Activated CD8-positive, alpha-beta T cell treated with anti-CD3 and anti-CD28 coated beads, Interleukin-2, amount 10 ng/mL, durations not matched to agents 7 days and 5 days (primary cell): ENCODE measurements at places on chromosomes 1 and 21. TPM values are rescaled to one million over a fixed set of nuclear protein-coding genes. Genes with fewer than 3 reads are reported as not detected.
A peak's percentile ranks its signal among the peaks of the same experiment; 100 is the strongest.

The SEMA4A gene
- total RNA-seq: 17.8 TPM

The RNU1-1 gene
- 2,232 TPM for total RNA-seq

The RGS16 gene
- 0.63 TPM for total RNA-seq

The MTARC1 gene
- total RNA-seq: not detected

The VASH2 gene
- total RNA-seq: 0.16 TPM

The SLC5A9 gene
- not detected for total RNA-seq

The DDR2 gene
- 0.08 TPM for total RNA-seq

DNA sequence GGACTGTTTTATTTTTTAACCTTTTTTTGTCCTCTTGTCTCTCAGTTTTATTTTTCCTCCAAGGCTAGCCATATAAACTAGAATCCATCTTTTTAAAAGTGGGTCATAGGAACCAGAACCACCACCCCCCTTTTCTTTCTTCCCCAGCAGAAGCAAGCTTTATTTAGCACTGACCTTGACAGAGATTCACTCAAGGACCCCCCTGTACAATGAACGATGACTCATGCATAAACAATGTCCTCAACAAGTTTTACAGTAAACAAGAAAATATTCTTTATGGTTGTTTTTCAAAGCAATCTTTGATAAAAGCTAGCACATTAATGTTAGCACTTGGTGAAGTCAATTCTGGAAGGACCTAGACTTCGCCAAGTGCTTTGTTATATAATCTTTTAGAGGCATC lies 14.1 kb downstream of the PKN2 start:
- DNase-seq: no peak

DNA sequence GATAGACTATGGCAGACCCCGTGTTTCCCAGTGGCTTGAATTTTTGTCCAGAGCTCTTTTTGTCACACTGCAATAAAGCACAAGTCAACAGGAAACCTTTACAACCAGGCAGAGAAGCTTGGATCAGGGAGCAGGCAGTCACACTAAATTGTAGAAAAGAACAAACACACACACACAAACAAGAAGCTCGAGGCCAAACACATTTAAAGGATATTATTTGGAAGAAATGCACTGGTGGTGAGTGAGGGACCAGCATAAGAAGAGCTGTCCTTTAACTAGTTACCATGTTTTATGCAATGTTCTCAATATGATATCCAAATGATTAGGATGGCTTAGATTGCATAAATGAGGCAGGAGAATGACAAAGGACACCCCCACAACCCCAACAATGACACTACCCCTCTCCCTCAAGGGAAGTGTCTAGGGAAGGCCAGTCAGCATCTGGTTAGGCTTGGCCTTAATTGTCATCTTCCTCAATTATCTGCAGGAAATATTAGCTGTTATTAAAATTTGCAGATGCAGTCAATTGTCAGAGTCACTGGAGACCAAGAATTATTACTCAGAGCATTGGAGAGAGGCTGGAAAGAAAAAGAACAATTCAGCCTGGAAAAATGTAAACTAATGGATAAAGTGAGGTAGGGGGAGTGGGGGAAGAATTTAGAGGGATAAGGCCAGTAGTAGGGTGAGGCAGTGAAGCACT lies 35.3 kb downstream of the DDR2 start:
- no peak for DNase-seq

DNA sequence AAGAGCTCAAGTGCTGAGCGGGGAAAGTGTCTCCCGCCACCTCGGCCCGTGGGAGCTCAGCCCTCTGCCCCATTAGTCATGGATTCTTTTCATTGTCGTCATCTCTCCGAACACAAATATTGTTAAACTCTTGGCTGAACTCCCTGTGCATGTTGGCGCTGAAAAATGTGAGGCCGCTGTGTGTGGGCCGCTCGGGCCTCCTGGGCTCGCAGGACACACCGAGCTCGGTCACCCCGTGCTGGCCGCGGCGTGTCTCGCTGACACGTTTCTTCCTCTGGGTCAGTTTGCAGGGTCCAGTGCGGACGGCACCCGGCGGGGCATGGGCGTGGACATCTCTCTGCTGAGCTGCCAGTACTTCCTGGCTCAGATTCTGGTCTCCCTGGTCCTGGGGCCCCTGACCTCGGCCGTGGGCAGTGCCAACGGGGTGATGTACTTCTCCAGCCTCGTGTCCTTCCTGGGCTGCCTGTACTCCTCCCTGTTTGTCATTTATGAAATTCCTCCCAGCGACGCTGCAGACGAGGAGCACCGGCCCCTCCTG lies 25.6 kb downstream of the SLC45A1 start:
- no peak for DNase-seq

DNA sequence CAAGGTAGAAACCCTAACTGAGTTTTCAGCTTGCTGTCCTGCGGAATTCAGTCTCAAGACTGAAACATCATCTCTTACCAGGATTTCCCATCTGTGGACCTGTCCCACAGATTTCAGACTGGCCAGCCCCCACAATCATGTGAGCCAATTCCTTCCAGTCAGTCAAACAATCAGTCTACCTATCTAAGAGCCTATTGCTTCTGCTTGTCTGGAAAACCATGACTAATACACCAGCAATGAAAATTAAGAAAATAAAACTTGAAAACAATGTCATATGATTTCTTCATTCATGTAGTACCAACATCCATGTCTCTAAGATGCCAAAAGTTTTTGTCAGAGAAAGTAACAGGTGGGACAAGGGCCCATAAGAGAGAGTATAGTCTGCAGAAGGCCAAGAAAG lies 57.6 kb upstream of the CRB1 start:
- no peak for DNase-seq

DNA sequence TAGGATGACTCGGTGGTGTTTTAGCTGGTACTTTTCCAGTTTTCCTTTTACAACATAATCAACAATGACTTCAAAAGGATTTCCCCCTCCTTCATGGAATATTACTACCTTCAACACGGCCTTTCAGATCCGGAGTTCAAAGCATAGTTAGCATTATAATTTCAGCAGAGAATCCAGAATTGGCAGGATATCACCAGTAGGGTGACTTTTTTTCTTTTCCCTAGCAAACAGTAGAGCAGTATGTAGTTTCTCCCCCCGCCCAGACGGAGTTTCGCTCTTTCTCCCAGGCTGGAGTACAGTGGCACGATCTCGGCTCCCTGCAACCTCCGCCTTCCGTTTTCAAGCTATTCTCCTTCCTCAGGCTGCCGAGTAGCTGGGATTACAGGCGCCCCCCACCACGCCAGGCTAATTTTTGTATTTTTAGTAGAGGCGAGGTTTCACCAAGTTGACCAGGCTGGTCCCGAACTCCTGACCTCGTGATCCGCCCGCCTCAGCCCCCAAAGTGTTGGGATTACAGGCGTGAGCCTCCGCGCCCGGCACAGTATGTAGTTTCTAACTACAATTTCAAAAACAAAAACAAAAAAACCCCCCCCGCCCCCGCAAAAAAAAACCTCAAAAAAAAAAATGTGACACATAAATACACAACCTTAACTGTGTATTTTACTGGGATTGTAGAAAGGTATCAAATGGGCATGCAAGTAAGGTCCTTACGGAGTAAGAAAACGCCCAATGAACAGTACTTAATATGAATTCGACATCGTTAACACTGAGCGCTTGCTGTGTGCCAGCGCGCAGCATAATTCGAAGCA lies 1.5 kb upstream of the COX20 start:
- peak; percentile 56 for DNase-seq

DNA sequence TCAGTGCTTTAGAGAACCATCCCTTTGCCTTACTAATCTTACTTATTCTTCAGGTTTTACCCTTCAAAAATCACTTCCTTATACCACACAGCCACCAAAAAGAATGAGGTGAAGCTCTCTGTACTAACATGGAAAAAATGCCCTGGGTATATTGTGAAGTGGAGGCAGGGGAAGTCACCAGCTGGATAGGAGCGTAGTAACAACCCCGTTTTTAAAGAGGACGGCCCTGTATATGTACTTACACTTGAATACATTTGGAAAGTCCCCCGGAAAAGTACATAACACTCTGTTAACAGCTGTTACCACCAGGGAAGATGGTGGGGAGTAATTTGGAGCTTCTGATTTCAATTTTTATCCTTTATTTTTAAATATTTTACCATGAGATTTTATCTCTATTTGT lies 28.2 kb upstream of the KHDRBS1 start:
- DNase-seq: no peak

- DNase-seq: no peak
Measured at GRCh38 chr1:182107209-182107608, 45.7 kb upstream of the ZNF648 start.

DNA sequence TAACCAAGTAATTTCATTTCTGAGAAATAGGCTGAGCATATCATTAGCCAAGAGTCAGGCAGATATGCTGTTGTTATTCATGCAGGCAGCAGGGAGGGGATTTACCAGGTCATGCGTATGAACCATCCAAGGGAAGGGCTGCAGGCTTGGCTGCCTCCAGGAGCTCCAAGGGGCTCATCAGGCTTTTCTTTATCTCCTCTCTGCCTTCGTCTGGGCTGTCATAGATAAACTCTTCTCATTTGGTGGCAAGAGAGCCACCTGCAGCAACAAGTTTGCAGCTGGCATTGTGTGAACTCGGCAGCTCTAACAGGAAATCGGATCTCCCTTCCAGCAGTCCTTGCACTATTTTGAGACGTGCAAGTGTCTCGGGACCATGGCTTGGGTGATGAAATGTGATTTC lies 7.5 kb downstream of the CCDC27 start:
- DNase-seq: no peak
